ENCODE measurements at places on chromosomes 5 and 9.

DNA sequence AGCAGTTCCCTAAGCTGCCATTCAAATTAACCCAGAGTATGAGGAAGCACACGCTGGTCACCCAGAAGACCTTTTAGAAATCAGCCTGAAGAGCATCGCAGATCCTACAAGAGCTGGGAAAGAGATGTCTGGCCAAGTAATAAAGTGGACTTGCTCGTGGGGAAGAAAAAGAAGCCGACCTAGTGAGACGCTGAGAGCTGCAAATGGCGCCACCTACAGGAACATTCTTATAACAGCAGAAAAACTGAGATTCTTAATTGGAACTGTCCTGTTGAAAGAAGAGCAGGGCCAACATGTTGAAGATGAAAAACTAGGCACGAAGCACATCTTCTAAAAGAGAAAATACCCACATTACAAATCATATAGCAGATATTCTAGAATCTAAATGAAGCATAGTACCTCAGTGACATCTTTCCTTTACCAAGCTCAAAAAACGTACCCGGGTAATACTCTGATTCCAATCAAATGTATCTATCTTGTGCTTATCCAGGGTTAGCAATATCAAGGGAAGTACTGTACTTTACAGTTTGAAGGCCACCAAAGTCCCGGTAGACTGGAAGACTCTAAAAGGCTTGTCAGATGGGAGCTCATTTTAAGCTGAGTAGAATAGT, 3.9 kb upstream of the GNAQ start:
- peak; percentile 38 for DNase-seq

DNA sequence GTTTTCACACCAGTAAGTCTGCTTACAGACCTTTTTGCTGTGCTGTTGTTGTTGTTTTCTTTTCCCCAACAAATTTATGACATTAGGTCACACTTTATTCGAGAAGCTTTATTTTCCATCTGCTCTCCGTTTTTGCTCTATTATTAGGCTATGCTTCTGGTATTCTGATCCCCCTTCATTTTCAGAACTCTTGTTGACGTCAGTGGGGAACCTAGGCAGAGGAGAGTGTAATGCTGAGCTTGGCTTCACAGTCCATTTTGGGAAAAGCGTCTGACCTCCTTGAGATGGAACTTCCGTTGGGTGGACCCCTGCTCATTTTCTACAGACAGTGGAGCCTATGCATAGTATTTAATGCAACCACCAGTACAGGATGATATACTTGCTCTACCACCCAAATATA, 387.9 kb upstream of the MEF2C start:
- no peak for DNase-seq

- no peak for DNase-seq
These were observed 351.0 kb upstream of the SLC24A2 start for GRCh38 chr9:20139763-20140290.

DNA sequence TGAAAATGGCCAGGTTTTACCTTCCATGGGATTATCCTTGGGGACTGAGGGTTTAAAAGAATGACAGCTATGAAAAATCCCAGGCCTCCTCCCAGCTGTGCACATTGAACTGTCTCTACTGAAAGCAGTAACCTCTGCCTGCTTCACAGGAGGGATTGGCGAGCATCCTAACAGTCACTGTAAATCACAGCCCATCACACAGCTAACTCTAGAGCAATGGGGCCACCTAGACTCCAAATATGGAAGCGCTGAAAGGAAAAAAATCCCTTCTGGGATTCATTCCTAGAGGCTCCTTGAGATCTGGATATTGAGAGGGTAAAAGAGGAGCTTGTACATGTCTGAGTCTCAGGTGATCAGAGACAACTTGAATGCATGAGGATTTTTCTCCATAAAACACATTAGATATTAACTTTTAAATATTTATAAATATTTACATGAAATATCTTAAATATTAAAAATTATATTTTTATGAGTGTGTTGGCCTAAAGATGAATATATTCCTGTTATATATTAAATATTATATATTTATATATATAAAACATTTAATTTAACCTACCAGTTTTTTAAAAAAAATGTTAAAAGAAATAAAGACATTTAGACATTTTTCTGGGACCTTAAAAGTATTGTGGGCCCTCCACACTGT, 133.8 kb upstream of the SLC24A2 start:
- peak; percentile 23 for DNase-seq

DNA sequence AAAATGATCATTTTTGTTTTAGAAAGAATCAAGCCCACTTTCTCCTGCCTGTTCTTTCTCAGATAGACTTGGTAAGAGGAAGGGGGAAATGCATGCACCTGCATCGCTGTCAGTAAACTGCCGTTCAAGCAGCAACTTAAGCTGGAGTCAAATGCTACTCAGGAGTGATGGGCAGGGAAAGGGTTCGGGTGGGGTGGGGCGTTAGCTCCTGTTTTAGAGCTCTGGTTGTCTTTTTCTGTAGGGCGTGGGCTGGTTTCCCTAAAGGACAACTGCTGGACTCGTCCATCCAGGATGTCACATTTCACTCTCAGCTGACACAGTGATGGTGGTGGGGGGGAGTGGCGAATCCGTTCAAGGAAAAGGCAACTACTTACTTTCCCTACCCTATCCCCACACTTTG, 75.0 kb downstream of the NDFIP1 start:
- DNase-seq, result no peak

- DNase-seq, result no peak
These were observed 205.6 kb downstream of the GAPVD1 start for GRCh38 chr9:125467116-125467740.

DNA sequence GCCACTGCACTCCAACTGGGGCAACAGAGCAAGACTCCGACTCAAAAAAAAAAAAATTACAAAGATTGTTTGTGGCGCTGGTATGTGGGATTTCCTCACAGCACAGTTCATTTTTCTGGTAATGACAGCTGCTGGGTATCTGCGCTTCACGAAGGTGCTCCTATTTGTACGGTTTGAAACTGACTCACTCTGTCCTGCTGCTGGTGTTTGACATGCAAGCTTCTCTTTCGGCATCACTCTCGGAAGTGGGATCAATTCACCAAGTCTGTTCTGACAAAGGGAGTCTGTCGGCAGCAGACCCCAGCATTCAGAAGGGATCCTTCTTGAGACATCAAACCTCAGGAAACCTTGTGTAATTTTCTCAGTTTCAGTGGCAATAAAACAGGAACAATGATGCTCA, 26.3 kb downstream of the MAML1 start:
- DNase-seq, result no peak

- no peak for DNase-seq
These were observed 155.7 kb downstream of the RMI1 start for GRCh38 chr9:84136119-84136868.

- no peak for DNase-seq
These were observed 26.2 kb upstream of the LAMC3 start for GRCh38 chr9:130982636-130983358.

GRCh38 chr9:6873857-6874256, 116.1 kb downstream of the KDM4C start:
- no peak for DNase-seq

DNA sequence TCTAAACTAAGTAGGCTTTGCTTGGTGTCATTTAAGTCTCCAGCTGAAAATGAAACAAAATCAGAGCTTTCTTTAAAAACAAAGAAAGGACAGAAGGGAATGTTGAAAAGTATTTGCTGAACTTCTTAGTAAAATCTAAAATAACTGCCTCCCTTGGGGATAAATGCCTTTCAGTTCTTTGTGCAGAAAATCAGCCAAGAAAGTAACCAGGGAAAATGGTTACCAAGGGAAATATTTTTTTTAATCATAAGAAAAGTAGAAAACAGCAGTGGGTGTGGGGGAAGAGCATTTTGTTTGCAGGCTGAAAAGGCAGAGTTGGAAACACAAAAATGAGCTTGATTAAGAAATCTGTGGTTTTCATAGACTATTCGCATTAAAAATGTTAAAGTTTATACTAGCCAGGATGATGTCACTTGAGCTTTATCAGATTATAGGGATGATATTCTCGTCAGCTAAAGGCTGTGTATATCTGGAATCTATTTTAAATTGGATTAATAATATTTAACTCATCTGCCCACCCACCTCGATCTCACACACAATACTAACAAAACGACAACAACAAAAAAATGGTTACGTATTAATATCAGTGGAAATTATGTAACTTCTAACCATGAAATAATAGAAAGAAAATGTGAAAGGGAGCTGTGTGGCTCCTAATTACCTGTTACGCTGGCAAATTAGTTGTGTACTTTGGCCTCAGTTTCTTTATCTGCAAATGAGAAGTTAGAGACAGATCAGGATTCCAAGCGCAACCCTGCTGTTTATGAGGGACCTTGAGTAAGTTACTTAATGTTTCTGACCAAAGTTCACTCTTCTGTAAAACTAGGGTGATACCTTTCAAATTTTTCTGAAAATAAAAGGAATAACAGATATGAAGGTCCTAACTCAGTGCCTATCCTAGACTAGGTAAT, at the start of gene ECM2:
ECM2 (minus strand) TSS at position 51 of the 911 bp plus-strand sequence. CDS start 13,124 bp downstream, outside the sequence.
- DNase-seq, result no peak

DNA sequence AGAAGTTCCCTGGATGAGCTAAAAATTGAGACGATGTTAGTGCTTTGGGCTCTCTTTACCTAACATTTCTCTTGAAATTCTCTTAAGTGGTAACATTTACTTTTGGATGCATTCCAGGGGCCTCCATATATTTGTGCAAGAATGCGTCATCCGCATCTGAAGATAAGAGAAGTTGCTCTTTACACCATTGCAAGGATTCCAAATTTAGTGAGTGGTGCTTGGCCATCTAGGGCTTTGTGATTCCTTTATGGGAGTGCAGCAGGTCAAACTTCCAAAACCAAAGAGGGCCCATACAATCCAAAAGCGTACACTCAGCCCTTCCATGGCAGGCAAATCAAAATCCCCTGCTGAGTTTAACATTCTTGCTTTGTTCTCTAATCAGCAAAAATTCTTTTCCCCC, 102.0 kb upstream of the DMAC1 start:
- no peak for DNase-seq

- DNase-seq, result no peak
These were observed 845.9 kb downstream of the CDH9 start for GRCh38 chr5:26192486-26192885.

GRCh38 chr5:158838781-158839180, 260.9 kb downstream of the EBF1 start:
- no peak for DNase-seq

GRCh38 chr5:157524887-157525286, 50.7 kb downstream of the ADAM19 start:
- DNase-seq, result no peak

- DNase-seq, result no peak
These were observed 49.5 kb downstream of the PTGS1 start for GRCh38 chr9:122420315-122420714.

DNA sequence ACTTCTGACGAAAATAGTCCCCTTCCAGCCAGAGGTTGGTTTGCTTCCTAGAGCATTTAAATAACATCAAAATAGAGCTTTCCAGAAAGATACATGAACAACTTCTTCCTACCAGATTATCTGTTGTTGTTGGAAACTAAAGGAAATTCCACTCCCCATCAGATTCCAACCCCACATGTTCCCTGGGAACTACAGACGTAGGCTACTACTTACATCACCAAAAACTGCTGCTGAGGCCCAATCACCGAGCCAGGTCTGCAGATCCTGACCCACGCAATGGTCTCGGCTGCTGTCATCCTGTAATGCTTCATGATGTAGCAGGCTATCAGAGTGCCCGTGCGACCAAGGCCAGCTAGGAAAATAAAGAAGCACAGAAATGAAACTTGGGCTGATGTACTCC, 73.4 kb downstream of the HABP4 start:
- DNase-seq, result no peak

DNA sequence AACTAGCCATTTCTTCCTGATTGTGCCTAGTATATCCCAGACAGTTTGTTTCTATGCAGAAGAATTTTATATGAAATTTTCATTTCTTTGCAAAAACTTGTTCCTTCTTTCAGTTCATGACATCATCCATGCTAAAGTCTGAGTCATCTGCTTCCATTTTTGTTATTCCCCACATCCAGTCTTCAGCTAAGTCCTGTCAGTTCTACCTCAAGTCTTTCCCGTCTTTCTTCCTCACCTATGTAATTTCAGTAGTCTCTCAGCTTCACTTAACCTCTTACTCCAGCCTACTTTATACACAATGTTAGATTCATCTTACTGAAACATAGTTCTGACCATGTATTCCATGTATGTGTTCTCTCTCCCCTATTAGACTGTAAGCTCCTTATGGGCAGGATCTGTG, 39.1 kb downstream of the G3BP1 start:
- no peak for DNase-seq

DNA sequence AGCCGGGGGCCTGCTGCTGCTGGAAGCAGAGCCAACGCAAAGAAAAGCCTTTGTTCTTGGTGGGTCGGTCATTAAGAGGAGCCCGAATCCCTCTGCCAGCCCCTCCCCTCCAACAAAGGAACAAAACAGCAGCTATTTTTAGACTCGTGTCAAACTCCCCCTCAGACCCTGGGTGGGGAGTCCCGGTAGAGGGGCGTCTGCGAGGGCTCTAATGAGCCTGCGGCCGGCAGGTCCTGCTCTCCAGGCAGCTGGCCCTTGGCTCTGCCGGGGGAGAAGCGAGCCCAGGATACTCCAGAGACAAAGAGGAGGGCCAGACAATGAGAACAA, 114.0 kb downstream of the LHX2 start:
- DNase-seq, result no peak

DNA sequence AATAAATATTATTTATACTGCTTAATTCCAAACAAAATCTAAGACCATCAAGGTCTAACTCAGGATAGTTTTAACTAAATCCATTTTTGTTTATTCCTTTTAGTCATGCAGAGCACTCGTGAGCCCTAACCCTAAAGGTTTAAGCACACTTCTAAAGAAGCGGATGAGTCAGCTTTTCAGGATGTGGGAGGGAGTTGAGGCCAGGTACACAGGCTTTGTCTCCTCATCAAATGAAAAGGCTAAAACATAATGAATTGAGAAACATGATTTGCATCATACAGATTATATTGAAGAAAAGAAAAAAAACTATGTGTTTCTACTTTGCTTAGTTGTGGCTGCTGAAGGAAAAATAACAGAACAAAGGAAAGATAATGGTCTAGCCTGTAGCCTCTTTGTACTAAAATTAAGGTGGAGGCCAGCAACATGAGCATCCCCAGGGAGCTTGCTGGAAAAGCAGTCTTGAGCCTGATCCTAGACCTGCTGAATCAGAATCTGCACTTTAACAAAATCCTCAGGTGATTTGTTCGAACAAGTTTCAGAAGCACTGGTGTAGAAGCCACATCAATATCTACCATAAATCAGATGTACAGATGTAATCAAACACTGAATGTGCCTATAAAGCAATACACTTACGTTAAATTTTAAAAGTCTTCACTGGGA, 21.1 kb upstream of the ISCA1 start:
- peak; percentile 13 for DNase-seq

DNA sequence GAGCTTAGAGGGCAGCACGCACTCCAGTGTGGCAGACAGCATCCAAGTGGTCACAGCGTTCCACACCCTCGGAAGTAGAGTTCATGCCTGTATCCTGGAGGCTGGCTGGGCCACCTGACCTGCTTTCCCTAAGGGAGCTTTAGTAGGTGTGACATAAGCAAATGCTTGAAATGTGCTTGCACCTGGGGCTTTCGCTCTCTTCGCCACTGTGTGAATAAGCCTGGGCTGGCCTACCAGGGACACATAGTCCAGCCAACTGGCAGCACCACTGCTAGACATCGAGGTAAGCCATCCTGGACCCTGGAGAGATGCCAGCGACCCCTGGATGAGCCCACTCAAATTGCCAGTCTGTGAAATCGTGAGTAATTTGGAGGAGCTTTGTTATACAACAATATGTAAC, 24.9 kb upstream of the IRX4 start:
- DNase-seq, result no peak

- no peak for DNase-seq
These were observed 69.6 kb downstream of the MAN2A1 start for GRCh38 chr5:109759306-109759705.

GRCh38 chr9:90555351-90556057, 87.1 kb downstream of the DIRAS2 start:
- DNase-seq, result no peak

All from CD4-positive, CD25-positive, alpha-beta regulatory T cell (primary cell).